Fibroblast of skin of back (primary cell): ENCODE measurements at places on chromosomes 6 and 20.

DNA sequence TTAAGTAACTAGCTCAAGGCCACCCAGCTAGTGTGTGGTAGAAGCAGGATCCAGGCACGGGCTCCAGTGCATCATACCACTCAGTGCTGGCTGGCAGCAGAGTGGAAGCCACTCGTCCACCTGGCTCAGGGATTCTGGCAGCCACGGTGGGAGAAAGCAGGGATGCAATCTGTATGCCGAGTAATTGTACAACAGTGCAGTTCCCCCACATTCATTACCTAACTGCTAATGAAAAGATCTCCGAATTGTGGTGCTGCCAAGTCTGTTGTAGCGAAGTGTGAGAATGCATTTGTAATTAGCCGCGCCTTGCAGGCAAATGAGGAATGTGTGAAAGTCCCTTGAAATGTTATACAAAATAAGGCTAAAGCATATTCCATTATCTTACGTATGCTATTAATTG is 29.0 kb downstream of the KCNG1 start:
- DNase-seq, result no peak

DNA sequence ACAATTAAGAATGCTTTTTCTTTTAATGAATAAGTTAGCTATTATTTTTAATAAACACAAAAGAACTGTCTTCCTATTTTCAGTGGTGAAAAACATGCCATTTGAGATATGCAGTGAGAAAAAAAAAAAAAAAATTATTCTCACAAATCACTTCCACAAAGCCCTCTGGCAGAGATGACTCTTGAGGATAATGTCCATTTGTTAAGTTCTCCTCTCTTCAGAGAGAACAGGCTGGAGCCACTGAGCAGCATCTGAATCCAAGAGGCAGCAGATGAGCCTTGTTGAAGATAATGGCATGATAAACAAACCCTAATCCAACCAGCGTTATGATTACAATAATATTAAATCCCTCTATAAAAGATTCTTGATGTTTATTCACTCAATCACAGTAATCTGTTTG is 105.0 kb downstream of the PTPRK start:
- DNase-seq, result no peak

DNA sequence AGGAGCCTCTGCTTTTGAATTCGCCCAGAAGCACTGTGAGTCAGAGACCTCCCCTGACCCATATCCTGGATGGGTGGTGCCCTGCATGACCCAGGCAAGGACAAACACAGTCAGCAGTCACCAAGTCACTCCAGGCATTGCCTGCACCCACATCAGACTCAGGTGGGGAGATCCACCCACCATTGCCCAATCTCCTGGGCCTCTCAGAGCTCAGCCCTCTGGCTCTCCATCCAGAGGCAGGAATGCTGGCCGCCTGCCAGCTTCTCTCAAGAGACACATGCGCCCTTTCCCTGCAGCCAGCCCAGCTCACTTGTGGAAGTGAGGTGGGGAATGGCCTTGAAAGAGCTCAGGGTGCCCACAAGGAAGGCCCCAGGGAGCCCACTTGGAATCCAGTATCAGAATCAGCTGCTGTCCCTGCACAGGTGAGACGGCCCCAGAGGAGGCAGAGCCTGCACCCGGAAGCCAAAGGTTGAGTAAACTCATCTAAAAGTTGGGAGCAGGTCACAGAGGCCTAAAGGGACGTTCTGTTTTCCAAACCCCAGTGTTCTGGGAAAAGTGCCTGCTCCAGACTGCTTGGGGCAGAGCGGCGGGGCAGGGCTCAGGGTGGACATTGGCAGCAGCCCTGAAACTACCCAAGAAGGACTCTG is 129.8 kb downstream of the PREX1 start:
- peak; percentile 61 for DNase-seq

- DNase-seq, result peak; percentile 25
Measured at GRCh38 chr20:52958211-52958610, 13.9 kb upstream of the TSHZ2 start.

DNA sequence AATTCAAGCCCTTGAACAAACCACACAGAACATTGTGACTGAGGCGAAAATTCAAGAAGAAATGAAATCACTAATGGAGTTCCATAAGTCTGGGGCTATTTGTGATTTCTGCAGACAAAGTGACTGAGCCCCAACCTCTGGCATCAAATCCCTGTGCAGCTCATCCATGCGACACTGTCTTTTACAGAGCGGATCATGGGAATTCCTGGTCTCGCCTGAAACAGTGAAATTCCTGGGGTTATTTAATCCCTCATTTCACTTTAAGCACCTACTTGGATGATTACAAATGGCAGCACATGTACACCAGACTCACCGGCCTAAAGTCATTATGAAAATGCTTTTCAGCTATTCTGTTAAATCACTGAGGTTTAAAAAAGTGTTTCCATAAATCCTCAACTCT is 102.4 kb upstream of the CDH4 start:
- DNase-seq, result no peak
